ENCODE measurements at places on chromosomes 3 and 15. TPM values are rescaled to one million over a fixed set of nuclear protein-coding genes. Genes with fewer than 3 reads are reported as not detected.

CPNE9 gene
- 0.21 TPM for polyA plus RNA-seq

DNA sequence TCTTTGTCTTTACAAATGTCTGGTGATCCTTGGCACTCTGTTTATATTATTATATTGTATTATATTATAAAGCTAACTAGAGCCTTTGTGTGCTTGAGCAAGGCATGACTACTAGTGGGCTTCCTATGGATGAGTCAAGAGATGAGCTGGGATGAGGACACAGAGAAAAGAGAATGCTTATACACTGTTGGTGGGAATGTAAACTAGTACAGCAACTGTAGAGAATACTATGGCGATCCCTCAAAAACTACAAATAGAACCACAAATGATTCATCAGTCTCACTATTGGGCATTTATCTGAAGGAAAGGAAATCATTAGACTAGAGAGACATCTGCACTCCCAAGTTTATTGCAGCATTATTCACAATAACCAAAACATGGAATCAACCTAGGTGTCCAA lies 40.8 kb upstream of the MED12L start:
- DNase-seq, result no peak

- DNase-seq, result no peak
These were observed 51.6 kb upstream of the SRGAP3 start for GRCh38 chr3:9301091-9301490.

GRCh38 chr3:87958289-87958688 lies 100.5 kb downstream of the CGGBP1 start:
- DNase-seq, result no peak

DNA sequence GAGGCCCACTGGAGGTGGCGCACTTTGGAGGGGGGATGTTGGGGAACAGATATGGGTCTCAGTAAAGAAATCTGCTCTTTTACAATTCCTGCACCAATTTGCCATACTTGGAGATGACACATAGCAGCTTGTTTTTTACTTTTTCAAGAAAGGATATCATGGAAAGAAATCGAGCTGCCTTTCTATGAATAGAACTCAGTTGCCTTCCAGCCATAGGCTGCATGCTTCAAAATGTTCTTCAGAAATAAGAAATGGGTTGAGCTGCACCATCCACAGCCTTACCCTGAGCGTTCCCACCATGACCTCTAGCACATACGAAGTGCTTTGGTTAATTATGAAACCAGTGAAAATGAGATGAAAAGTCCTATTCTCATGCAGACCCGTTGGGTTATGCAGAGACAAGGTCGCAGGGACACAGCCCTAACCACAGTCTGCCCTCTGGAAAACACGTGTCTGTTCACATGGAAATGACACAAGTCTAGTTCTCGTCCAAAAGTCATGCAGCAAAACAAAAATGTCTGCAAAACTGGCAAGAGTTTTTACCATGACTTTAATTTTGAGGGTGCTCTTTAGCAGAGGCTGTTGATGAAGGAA lies 36.3 kb downstream of the NGRN start:
- no peak for DNase-seq

- no peak for DNase-seq
These were observed 200.1 kb upstream of the KBTBD8 start for GRCh38 chr3:66797889-66798560.

- DNase-seq, result no peak
These were observed 28.7 kb upstream of the SAMMSON start for GRCh38 chr3:69970827-69971226.

GRCh38 chr3:138549179-138549977 lies 44.7 kb downstream of the CEP70 start:
- no peak for DNase-seq

- DNase-seq, result no peak
These were observed 49.5 kb upstream of the SELENOK start for GRCh38 chr3:53941184-53941583.

GRCh38 chr15:45640616-45641015 lies 5.8 kb downstream of the SQOR start:
- no peak for DNase-seq

- no peak for DNase-seq
These were observed 39.6 kb downstream of the GREM1 start for GRCh38 chr15:32757426-32757825.

- no peak for DNase-seq
These were observed 118.1 kb downstream of the EBLN2 start for GRCh38 chr3:73179601-73180000.

GRCh38 chr15:101637919-101638318 lies 14.3 kb downstream of the TM2D3 start:
- DNase-seq, result no peak

C2CD4A gene
- 0.04 TPM for polyA plus RNA-seq

CCRL2 gene
- 3.6 TPM for polyA plus RNA-seq

DNA sequence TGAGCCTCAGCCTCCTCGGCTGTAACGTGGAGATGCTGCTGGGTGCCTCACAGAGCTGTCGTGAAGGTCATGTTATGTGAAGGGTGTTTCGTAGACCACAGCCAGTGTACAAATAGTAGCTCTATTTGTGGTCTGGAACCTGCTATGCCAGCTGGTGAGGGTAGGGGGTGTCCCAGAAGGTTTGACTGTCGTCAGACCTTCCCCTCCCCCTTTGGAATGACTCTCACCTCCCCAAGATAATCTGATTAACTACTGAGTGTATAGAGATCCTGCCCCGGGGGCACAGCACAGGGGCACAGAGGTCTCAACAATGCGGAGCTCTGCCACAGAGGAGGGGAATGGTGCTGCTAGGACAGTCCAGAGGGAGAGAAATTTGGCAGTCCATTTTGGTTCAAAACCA lies 20.5 kb downstream of the FGD5 start:
- no peak for DNase-seq

GRCh38 chr3:53353202-53353601 lies 5.9 kb upstream of the DCP1A start:
- no peak for DNase-seq

SAMMSON gene
- polyA plus RNA-seq, result 0.19 TPM

GRCh38 chr3:71406972-71407810 lies 176.3 kb downstream of the FOXP1 start:
- no peak for DNase-seq

DNA sequence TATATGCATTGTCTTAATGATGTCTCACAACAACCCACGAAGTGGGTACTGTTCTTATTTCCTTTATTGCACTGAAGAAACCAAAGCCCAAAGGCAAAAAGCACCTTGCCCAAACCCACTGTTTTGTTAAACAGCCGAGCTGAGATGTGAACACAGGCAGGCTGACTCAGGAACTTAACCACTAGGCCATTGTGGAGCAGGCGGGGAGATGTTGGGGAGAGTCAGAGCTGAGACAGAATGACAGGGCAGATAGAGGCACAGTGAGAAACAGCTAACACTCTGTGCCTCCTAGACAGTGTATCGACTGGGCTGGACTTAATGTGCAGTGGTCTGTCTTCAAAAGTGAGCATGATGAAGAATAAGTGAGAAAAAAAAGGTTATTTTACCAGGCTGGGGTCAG lies 56.5 kb downstream of the RPLP1 start:
- no peak for DNase-seq
